Activated CD4-positive, alpha-beta T cell treated with anti-CD3 and anti-CD28 coated beads, Interleukin-2, Interleukin-4, amounts not matched to agents 100 ng/mL and 50 ng/mL, durations not matched to agents 16 hours and 8 hours (primary cell): ENCODE measurements at places on chromosomes 4 and X.

DNA sequence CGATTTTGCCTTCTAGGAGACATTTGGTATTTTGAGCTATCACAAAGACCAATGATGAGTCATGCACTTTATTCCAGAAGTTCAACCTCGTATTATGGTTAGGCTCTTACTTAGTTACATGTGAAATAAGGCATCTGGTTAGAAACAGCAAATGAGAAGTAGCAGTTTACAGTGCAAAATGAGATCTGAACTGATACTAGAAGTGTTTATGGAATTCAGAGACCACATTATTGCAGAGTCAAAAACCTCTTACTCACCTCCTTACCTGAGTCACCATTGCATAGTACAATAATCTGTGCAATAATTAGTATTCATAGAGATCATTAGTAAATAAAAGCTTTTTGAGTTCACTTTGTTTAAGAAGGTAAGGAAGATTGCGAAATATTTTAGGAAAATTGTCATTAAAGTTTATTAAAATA lies 38.7 kb downstream of the SEC24B start:
- DNase-seq: peak; percentile 35

GRCh38 chr4:37928426-37929416 lies 31.5 kb upstream of the PTTG2 start:
- DNase-seq: peak; percentile 44

GRCh38 chr4:12612876-12613275 lies 871.3 kb downstream of the RAB28 start:
- DNase-seq: no peak

DNA sequence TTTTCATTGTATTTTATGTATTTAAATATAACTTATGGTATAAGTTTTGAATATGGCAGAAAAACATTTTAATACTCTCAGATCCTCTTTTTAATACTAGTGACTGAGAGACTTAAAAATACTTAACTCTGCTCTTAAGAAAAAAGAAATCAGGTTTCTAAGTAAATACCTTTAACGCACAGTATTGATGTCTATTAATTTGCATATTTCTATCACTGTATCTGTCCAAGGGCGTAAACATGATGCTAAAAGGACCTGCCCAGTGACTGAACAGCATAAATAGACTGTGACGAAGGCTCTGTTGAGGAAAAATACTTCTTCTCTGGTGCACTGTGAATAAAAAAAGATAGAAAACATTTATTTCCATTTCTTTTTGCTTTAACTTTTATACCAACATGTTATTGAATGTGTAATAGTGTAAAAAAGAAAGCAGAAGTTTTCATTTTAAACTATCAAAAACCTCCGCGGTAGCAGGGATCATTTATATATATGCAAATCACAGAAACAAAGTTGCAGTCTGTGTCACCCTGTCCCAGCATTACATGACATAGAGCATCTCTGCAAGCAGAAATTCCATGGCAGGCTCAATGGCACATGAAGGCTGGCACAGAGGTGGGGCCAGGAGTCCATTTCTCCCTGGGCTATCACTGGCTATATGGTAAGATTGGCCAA lies 75.4 kb downstream of the ZAR1 start:
- no peak for DNase-seq

GRCh38 chr4:18366892-18367291 lies 345.3 kb upstream of the LCORL start:
- DNase-seq: peak; percentile 8
